Fibroblast of upper back skin (primary cell): ENCODE measurements at places on chromosomes 3 and 15.

GRCh38 chr3:23157331-23157730, 45.8 kb upstream of the UBE2E2 start:
- no peak for DNase-seq

- DNase-seq = no peak
Measured at GRCh38 chr3:27324686-27325085, 44.5 kb downstream of the NEK10 start.

DNA sequence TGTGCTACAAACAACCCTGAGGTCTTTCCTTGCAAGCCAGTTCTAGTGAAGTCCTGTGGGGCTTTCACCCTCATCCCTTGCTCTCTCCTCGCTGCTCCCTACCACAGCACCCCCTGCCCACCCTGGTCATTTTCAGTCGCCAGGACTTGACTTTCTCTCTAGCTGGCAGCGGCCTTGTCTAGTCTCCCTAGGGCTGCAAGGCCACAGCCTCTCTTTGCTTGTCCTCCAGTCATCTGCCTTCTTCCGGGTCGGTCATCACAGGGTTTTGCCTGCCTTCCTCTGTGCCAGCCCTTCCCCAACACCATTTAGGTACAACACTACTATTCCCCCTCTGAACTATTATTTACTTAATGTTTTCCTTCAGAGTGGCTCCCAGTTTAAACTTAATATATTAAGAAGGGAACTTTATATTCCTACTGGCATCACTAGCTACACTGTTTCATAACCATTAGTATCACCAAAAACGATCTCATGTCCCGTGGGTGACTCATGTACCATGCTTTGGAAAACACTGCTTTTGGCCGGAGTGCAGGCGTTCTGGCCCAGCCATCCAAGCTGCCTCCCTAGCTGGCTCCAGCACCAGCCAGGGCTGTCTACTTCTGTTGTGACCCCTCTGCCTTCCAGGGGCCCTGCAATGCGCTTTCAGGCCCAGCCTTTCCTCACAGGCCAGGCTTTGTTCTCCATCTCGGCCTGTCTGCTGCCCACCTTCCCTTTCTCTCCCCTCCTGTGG, 21.4 kb downstream of the FAH start:
- peak; percentile 31 for DNase-seq

GRCh38 chr15:85788771-85789495, 5.8 kb downstream of the KLHL25 start:
- DNase-seq = no peak

- peak; percentile 98 for DNase-seq
Measured at GRCh38 chr15:84911879-84912660, 27.6 kb downstream of the SLC28A1 start.

GRCh38 chr15:82662641-82663040, 15.5 kb upstream of the CPEB1 start:
- DNase-seq = no peak

- DNase-seq = no peak
Measured at GRCh38 chr15:92968926-92969651, 69.0 kb downstream of the CHD2 start.

- no peak for DNase-seq
Measured at GRCh38 chr3:100361897-100362296, 27.3 kb downstream of the NIT2 start.

GRCh38 chr3:50653937-50654595, 20.7 kb upstream of the DOCK3 start:
- DNase-seq = no peak

GRCh38 chr3:134040066-134040465, 10.3 kb upstream of the SLCO2A1 start:
- no peak for DNase-seq

GRCh38 chr15:26125664-26126063, 262.5 kb upstream of the ATP10A start:
- DNase-seq = no peak

DNA sequence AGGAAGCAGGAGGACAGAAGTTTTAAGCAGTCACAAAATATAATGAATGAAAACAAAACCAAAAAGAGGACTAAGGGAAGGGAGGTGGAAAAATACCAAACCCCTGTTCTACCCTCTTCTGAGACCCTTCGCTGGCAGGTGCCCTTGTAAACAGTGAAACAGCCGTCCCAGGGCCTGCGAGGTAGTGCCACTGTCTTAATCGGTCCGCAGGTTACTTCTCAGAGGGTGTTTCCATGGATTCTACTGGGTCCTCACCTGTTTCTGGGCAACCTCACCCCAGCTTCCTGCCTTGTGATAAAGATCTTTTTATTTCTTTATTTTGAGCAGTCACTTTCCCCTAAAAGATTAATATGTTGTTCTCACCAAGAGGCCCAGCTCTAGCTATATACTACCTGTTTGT, 65.3 kb downstream of the SLC30A4 start:
- DNase-seq = no peak

GRCh38 chr3:37303416-37303815, 129.0 kb upstream of the LRRFIP2 start:
- no peak for DNase-seq

- no peak for DNase-seq
Measured at GRCh38 chr3:178044320-178044719, 491.9 kb upstream of the KCNMB2 start.

- no peak for DNase-seq
Measured at GRCh38 chr3:171072432-171072831, 45.9 kb upstream of the SLC2A2 start.

DNA sequence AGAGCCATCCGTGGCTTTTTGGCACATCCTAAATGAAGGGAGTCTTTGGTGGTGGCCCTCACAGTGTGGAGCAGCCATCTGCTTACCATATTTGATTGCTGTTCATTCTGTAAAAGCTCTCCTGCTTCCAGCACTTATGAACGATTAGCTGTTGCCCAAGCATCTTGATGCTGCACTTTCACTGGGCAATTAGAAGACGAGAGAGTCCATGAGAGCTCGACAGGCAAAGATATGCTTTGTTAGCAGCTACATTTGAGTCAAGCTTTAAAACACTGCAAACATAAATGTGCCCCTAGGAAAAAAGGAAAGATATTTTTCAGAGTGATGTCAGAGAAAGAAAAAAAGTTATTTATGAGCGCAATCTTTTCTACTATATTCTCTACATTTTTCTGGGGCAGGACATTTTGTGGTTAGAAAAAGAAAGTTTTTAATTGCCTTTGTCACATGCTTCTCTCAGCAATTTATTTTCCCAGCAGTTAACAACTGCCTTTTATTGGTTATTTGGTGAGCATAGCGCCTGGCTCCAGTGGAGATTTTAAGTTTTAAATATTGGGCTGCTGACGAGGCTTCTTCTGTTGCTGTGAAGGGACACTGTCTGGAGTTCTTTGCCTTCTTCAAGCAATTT, 468.4 kb downstream of the C3orf38 start:
- no peak for DNase-seq

DNA sequence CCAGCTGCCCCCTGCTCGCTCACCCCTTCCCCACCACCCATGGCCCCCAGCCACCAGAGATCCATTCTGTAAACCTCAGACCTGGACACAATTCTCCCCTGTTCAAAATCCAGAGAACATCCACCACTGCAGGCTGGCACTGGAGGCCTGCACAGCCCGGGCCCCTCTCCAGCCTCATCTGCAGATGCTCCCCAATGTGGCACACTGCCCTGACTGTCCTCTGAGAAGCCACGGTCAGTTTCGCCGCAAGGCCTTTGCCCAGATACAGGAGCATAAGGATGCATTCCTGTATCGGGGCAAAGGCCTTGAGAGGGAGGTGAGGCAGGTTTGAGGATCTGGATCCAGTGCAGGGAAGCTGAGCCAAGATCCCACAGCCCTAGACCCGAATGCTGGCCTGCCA, 175.4 kb upstream of the LINGO1 start:
- no peak for DNase-seq

DNA sequence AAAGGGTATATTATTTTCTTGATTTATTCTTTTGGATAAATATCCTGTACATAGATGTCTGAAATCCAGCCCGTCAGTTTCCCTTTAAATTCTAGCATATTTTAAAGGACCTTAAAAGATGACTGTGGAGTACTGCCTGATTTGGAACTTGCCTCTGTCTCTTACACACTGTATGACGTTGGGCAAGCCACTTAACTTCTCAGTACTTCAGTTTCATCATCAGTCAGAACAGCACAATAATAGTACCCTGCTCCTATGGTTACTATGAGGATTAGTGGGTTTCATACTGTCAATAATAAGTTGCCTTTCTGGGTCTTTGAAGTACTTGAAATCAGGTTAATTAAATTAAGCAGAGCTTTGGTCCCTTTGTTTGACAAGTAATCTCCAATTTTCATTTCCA, 374.3 kb downstream of the TIGIT start:
- DNase-seq = no peak

DNA sequence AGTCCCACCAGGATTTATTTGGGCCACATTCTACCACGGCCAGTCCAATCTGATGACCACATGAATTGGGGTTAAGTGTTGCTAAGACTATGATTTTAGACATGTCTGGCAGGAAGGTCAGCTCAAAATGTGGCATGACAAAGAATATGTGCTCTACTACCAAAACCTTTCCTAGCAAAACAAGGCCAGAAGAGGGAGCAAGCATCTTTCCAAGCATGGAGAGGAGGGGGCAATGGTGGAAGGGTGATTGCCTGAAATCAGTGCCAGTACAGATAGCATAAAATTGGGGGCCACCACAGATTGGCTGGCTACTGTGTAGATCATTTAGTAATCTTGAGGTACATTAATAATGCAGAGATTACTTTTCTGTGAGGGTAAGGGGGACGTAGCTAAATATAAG, 43.2 kb downstream of the TMEM39A start:
- peak; percentile 3 for DNase-seq

- DNase-seq = peak; percentile 59
Measured at GRCh38 chr15:65054333-65055200, 9.4 kb downstream of the SLC51B start.

DNA sequence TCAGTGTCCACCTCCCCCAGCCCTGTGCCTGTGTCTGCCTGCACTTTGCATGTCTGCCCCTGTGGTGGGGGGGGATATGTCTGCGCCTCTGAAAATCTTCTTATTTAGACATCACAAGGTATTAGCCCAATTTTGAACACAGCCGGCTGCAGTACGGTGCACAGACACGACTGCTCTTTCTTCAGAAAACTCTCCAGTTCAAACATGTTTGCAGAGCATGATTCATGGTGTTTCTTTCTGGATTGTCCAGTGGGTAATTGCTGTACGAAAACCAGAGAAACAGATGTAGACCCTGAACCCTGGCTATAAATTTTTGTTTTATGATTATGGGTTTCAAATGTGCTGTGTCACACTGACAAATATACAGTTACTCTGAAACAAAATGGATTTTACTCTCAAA, 3.4 kb upstream of the RARB start:
- DNase-seq = peak; percentile 68

GRCh38 chr15:87387766-87388165, 868.8 kb downstream of the NTRK3 start:
- peak; percentile 87 for DNase-seq

GRCh38 chr3:111723293-111724215, 128.4 kb upstream of the ZBED2 start:
- peak; percentile 86 for DNase-seq

- no peak for DNase-seq
Measured at GRCh38 chr3:13771496-13771895, 108.4 kb downstream of the WNT7A start.

DNA sequence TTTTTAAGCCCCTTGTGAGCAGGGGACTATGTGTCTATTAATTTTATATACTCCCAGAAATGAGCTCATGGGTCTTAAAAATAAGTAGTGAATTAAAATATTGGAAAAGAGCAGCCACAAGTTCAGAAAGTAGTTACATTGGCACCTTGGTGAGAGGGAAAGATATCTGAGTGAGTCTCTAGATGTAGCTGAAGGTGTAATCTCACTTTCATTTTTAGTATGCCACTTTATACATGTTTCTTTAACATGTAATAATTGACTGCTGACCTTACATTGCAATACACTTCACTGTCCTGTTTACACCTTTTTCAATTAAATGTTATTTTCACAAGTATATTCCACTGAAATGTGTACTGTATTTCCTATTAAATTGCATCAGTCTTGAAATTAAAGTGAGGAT, 12.1 kb upstream of the PAK6 start:
- DNase-seq = no peak

DNA sequence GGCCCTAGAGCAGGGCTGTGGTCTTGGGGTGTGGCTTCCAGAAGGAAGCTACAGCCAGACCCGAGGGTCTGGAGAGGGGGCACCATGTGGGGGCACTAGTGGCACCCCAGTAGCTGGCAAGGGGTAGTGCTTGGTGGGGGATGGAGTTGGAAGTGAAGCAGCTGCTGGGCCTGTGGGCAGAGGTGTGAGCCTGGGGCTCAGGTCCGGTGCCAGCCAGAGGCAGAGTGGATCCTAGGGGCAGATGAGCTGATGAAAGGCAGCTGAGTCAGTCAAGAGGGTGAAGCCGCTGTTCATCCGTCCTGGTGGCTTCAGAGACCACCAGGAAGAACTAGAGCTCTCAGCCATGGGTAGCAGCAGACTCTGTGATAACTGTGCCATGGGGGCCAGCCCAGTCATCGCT, 172.6 kb downstream of the TBC1D2B start:
- DNase-seq = no peak

DNA sequence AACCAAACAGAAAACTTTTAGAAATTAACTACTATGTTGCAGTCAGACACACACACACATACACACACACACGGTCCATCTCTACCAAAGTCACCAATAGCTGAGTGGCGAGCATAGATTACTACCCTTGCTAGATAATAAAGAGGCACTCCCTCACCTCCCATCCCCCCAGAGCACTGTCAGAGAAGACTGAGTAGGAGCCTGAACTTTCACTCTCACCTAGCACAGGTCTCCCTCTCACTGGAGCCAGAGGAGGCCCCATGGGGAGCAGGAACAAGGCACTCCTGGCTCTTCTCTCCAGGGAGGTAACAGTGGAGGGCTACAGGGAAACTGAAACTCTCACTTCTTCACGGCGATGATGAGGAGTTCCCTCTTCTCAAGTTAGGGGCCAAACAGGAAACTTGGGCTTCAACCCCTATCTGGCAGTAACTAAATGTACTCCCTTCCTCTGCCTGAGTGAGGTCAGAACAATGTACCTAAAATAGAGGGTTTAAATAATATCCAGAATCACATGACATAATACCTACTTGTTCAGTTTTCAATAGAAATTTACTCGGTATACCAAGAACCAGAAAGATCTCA, 975.3 kb upstream of the GBE1 start:
- no peak for DNase-seq

- DNase-seq = no peak
Measured at GRCh38 chr3:39295184-39295775, 15.4 kb upstream of the CX3CR1 start.

GRCh38 chr3:4392992-4393391, 74.1 kb downstream of the SUMF1 start:
- no peak for DNase-seq
